ENCODE measurements at places on chromosomes 7 and 10.

- no peak for DNase-seq
These were observed 46.7 kb upstream of the PLCE1 start for GRCh38 chr10:93947055-93947454.

GRCh38 chr7:91644256-91644655, 236.2 kb downstream of the MTERF1 start:
- DNase-seq = no peak

DNA sequence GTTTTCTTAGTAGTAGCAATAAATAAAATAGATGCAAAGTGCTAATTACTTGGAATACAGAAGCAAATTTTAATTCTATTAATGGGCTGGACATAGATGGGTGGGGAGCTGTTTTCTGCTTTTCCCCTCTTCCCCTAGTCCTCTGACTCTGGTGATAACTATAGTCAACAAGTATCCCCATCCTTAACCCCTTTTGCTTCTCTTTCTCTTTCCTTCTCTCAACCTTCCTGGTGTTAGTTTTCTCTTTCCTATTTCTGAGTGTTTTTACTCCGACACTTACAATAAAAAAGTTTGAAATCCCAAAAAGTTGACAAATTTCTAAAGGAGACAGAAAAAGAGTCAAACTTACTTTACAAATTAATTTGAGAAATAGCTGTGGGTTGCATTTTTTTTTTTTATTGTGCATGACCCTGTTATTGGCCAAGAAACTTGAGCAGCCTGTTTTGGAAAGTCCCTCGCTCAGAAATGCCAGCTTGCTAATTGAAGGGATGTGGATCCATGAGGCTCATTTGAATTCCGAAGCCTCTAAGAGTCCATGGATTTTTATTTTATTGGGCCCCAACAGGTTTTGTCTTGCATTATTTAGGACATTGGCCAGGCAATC, 2.4 kb downstream of the FAS start:
- DNase-seq = no peak

GRCh38 chr10:83725567-83725966, 413.7 kb upstream of the GHITM start:
- no peak for DNase-seq

GRCh38 chr10:50362547-50363125, 111.3 kb upstream of the ASAH2 start:
- DNase-seq = no peak

DNA sequence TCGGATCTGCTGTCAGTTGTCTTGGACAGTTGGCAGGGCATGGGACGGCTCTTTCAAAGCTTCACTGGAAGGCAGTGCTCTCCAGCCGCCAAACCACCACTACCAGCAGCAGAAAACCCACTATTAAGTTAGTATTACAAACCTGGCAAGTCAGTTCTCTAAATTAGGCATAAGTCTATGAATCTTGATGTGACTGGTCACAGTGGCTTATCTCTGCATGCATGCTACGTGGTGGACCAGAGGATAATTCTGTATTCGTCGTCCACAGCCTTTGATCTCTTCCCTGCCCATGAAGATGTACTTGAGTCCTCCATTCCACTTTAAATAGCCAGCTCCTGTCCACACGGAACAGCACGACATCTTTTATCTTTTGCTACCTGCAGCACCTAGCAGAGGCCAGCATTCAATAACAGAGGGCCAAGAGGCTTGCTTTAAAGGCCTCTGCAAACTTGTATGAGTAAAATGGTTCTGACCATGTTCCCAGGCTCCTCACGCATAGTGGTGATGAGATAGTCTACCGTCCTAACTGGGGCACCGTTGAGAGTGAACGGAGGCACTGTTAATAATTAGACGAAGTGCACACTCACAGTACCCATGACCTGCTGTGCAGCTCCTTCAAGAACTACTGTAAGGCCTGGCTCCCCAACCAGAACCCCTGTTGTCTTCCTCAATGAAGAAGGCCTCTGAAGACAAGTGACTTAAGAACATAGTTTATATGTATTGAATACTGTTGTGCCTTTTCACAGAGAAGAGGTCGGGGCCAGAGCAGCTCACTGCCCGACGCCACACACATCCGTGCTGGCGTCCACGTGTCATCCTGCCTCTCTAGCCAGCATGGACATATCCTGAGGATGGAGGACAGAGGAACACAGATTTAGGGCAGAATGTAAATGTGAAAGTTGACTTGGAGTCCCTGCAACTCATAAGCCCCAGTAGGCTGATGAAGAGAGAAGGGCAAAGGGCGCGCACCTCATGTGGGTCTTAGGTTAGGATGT, 1.0 kb downstream of the GPR146 start:
- DNase-seq = no peak

GRCh38 chr10:47048526-47048905, 137.3 kb downstream of the PTPN20 start:
- no peak for DNase-seq

GRCh38 chr7:159141167-159141566, 3.5 kb downstream of the VIPR2 start:
- DNase-seq = no peak

GRCh38 chr10:11569471-11569870, 42.0 kb downstream of the USP6NL start:
- DNase-seq = no peak

- DNase-seq = no peak
These were observed 11.7 kb downstream of the NIPSNAP2 start for GRCh38 chr7:55975988-55976633.

- no peak for DNase-seq
These were observed 580 bp downstream of the MRPS16 start for GRCh38 chr10:73251683-73252444.

- no peak for DNase-seq
These were observed 23.0 kb downstream of the BMPR1A start for GRCh38 chr10:86779220-86780017.

DNA sequence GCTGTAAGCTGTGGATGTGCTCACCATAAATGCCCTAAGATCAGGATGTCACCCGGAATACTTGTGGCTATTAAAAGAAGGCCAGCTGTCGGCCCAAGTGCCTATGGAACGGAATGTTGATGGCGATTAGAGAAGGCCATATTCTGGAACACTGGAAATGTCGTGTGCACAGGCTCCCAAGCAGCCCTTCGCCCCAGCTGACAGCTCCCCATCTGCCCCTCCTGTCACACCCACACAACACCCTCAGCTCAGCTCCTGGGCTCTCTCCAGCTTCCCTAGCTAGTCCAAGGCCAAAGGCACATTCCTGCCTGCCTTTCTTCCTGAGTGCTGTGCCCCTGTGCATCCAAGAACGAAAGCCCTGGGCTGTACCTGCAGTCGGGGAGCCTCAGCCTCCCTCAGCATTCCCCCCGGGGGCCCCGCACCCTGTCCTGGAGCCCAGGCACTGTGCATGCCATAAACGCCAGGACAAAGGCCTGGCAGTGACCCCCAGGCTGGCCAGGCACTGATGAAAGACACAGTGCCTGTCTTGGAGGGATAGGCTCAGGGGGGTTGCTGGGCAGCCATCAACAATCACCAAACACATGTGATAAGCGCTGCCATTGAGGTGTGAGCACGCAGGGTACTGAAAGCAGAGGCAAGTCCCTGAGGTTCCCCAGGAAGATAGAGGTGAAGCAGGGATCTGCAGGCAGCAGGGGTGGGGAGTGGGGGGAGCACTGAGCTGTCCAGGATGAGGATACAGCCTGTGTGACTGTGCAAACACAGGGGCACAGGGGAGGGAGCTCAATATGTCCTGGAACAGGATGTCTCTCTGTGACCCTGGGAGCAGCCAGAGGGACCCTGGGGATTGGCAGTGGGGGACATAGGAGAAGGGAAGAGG, 3.7 kb upstream of the LDB3 start:
- DNase-seq = no peak

DNA sequence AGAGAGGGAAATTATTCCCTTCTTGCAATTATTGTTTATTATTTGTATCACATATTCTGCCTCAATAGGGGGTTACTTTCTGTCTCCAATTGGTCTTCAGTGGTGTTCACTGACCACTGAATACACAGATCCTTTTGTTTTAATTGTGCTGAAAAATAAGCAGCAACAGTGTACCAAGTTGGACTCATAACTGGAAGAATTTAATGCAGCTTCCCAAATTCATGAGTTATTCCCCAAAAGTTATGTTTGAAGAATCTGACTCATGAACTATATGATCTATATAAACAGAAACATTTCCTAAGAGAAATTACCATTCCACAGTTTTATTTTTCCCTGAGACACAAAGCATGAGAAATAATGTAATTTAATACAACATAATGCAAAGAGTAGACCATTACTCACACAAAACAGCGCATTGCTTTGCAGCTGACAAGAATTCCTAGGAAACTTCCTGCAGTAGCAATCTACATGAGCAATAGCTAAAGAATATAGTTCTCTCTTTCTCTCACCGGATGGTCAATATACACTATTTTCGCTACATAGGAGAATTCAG, 479.2 kb downstream of the HTR7 start:
- DNase-seq = no peak

- DNase-seq = no peak
These were observed 1.0 kb downstream of the STX1A start for GRCh38 chr7:73718438-73718881.

DNA sequence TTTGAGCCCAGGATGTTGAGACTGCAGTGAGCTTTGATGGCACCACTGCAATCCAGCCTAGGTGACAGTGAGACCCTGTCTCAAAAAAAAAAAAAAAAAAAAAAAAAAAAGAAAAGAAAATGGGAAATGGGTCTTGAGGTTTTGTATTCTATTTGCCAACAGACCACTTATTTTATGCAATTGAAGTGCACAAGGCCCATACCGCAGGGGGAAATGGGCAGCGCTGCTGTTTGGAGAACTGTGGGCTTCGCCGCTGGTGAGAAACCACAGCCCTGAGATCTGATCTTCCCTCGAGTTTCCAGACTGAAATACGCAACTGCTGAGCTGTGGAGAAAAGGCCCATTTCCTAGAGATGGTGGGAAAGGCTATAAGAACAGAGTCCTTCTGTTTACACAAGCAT, 512.0 kb downstream of the TCERG1L start:
- no peak for DNase-seq

DNA sequence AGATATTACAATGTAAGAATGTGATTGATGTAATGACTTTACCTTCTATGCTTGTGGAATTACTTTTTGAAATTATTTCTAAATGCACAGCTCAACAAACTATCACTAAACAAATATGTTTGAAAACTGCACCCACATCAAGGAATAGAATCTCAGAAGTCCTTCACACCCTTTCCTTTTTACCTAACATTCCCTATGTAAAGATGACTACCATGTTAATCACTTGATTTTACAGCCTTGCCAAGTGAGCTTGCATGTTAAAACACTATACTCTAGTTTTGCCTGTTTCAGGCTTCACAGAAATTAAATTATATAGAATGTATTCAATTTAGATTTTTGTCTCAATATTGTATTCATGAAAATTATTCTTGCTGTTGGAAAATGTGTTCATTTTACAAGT, 1169.4 kb upstream of the CELF2 start:
- no peak for DNase-seq

DNA sequence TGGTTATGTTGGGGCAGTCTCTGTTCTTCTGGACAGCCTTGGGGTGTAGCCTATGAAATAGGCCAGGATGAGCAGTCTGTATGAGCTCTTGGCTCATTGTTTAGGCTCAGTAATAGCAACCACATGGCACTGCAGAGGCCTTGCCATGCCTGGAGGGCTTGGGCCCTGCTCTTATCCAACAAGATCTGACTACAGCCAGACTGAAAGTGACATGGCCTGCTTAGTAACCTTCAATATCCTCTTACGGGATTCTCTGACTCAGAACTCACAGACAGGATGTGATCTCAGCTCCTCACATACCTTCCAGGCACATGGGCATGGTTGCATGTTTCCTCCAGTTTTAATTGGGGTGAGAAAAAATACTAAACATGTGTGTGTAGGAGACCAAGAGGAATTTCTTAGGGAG, 289.3 kb downstream of the PTEN start:
- DNase-seq = no peak

DNA sequence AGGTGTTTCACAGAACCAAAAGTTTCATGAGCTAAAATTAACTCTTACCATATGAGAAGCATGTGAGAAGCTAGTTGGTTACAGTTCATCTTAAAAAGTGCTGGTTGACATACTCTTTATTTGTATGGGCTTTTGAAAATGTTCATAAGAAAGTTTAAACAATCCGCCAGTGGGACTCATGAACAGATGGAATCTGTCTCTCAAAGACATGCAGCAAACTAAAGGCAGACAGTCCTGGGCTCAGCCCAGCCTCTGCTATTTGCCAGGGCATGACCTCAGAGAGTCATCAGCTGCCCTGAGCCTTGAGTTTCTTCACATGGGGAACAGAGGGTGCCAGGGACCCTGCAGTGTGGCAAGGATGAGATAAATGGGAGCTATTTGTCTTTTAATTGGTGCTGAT, 3.2 kb downstream of the PYROXD2 start:
- DNase-seq = no peak

- no peak for DNase-seq
These were observed 32.1 kb upstream of the CALN1 start for GRCh38 chr7:72444026-72444776.

DNA sequence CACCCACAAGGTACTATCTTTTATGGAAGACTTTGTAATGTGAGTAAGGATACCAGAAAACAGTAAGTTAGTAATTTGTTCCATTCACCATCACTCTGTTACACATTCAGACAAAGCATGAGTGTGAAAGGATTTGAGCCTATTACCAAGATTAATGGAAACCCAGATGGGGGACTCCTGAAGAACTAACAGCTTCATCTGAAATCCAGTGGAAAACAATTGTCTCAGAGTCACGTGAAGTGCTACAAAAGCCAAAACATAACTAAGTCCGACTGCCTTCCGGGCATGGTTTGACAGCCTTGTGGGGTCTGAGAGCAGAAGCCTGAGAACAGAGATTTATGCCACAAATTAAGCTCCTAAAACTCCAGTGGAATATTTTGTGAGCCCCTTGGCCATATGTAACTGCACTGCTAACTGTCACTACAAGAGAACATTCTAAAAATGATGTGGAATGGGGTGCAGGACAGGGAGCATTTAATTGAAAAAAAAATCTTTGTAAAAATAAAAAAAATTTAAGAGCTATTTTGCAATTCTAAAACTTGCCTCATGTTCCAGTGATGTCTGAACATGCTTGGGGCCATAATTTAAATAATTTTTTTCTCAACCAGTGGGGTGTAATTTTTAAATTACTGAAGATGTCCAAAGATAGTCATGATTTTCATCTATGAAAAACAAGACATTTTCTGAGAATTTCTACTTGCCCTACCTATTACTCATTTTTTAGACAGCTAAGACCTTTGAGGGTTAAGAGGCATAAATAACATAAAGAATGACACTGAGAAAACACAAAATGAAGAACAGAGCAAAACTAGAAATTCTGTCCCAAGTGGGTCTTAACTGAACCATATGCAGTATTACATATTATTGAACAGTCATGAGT, 555.0 kb downstream of the INHBA start:
- DNase-seq = no peak

- DNase-seq = no peak
These were observed 14.5 kb downstream of the ITPRIP start for GRCh38 chr10:104323760-104324201.
